Activated gamma-delta T cell treated with Interleukin-2 at 50 U/mL for 16 hours (primary cell): ENCODE measurements at places on chromosomes 16 and 17.

DNA sequence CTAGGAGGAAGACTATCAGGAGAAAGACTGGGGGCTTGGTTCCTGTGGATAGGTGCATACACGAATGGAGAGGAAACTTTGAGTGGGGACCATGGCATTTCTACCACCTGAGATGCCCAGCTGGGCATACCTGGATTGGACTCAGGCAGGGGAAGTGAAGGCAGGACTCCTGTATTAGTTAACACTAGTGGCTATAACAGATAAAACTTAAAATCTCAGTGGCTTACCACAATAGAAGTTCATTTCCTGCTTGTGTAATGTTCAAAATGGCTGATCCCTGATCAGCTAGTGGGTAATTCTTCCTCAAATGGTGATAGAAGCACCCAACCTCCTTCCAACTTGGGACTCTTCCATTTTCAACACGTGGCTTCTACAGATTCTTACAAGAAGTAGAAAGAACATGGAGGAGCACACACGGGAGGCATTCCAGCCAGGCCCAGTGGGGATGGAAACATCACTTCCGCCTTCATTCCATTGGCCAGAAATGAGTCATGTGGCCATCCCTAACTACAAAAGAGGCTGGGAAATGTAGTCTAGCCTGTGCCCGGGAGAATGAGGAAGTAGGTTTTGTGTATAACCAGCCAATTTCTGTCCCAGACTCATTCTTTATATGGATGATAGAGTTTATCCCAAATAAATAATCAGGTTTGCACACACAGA is 112.1 kb downstream of the UTP18 start:
- no peak for DNase-seq

GRCh38 chr17:38545531-38546225 is 60.1 kb downstream of the SRCIN1 start:
- no peak for DNase-seq

- no peak for DNase-seq
Observed at GRCh38 chr17:18076936-18077335, 10.8 kb upstream of the DRG2 start.

GRCh38 chr17:55576237-55576995 is 65.2 kb upstream of the SMIM36 start:
- DNase-seq = no peak

GRCh38 chr17:63847525-63848249 is 5.2 kb upstream of the SMARCD2 start:
- DNase-seq = no peak

DNA sequence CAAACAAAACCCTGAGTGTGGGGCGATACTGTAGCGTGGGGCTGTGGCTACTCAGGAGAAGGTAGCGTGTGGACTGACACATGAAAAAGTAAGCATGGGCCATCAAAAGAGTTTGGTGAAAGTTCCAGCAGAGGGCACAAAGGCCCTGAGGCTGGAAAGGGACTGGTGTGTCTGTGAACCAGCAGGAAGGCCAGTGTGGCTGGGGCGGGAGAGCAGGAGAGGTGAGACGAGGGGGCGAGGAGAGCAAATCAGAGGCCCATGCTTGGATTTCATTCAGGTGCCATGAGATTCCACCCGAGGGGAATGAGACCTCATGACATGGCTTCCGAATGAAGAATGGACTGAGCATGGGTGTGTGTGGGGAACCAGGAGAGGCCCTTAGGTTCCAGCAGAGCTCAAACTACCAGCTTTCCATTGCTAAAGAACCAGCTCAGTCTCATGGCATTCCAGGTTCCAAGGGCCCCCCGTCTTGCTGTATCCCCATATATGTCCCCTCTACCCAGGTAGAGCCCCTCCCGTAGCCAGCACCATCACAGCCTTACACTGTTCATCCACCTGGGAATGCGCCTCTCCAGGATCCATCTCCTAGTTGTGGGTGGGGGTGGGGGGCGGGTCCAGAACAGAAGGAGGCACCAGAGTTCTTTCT is 31.1 kb downstream of the TRPV2 start:
- DNase-seq = no peak

DNA sequence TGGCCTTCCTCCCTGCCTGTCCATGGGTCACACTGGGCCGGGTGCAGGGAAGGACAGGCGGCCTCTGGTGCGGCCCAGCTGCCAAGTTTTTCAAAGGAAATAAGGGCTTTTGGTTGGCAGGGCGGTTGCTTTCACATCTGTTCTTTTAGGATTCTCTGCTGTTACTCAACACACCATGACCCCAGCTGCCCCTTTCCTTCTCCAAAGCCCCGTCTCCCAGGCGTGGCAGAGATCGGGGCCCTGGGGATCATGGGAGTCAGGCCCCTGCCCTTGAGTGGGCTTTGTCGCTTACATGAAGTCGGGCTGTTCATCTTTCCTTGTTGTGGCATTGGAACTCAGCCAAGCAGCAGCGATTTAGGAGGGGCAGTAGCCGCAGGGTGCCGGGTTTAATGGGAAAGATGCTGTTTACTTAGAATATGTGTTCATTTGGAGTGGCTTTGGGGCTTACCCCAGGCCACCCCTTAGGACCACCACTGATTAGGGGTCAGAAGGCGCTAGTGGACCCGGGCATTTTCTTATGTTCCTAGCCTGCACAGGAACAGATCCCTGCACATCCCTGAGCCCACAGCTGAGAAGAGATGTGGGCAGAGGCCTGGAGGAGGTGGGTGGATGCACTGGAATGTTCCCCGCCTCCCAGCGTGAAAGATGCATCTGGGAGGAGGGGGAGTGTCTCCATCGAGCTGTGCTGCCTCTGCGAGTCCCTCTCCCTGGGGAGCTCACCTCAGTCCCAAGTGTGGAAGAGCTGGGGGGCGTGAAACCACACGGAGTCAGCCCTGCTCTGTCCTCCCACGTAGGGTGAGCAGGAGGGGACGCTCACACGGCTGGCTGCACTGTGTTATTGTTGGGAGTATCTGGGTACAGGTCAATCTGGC is 6.8 kb upstream of the ADCY7 start:
- no peak for DNase-seq

- no peak for DNase-seq
Observed at GRCh38 chr16:17126156-17126555, 344.6 kb downstream of the XYLT1 start.

DNA sequence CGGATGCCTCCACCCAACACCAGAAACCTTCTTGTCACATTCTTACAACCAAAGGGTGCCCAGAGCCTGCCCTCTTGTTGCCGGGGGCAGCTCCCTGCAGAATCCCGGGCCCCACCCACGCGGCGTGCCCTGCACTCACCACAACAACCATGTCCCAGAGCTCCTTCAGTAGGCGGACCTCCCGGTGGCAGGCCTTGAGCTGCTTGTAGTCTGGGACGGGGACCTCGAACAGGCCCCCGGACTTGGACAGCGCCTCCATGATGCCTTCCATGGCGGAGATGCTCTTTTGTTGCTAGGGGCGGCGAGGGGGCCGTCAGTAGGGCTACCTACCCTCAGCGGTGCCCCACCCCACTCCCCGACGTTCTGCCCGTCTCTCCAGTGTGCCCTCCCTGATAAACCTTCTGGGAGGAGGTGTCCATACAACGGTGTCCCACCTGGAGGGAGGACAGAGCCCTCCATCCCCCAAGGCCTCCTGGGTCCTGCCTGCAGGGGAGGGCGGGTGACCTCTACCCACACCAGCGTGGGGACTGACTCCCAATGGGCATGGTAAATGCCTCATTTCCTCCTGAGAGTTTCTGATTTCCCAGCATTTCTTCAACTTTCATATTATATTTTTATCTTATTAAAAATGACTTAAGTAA is 52.2 kb downstream of the DNAH17 start:
- no peak for DNase-seq

DNA sequence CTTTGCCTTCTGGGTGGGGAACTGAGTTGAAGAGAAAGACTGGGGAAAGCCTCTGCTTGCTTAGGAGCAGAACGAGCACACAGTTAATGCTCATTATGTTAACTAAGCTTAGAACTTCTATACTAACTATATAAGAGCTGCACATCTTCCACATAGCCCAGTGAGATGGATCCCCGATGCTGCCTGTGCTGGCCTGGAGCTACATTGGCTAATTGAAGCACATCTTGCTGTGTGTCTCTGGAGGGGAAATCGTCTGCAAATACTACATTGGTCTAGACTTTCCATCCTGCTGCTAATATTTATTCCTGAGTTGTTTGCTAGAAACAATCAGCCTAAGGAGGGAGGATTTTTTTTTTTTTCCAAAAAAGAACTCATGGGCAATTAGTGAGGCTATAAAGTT is 406.3 kb downstream of the HAPSTR1 start:
- DNase-seq = no peak

- DNase-seq = peak; percentile 77
Observed at GRCh38 chr17:74981979-74982662, 5.3 kb upstream of the CDR2L start.

DNA sequence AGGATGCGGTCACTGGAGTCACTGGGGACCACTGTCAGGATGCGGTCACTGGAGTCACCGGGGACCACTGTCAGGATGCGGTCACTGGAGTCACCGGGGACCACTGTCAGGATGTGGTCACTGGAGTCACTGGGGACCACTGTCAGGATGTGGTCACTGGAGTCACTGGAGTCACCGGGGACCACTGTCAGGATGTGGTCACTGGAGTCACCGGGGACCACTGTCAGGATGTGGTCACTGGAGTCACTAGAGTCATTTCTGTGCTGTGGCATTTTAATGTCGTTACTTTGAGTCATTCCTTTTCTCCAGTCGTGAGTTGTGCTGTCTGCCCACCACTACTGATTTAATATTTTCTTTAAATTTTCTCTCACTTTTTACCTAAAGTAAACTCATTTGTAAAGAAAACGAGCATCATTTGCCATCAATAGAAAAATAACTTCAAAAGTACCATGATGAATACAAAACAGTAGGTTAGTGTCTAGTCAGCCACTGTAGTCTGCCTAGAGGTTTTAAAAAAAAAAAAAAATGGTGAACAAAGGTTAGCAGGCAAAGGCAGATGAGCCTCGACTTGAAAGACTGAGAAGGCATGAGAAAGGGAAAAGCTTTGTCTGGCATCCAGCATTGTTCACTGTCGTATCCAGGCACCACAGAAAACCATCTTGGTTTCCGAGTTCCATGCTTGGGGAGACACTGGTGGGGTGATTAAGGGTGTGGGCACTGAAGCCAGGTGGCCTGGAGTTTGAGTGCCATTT is 346.6 kb downstream of the SNX29 start:
- peak; percentile 20 for DNase-seq

DNA sequence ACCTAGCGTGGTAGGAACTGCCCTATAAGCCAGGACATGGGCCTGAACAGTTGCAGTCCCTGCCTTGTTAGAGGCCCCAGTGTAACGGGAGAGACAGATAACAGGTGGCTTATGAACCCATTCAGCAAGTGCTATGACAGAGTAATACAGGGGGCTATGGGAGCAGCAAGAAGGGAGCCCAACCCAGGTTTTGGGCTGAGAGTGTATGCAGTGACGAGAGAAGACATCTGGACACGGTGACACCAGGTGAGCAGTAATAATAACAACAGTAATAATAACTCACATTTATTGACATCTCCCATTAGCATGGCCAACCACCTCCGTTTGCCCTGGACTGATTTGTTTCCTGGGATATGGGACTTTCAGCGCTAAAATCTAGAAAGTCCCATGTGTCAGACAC is 100.8 kb downstream of the IRX5 start:
- DNase-seq = no peak

- DNase-seq = no peak
Observed at GRCh38 chr16:69119536-69119935, 12.9 kb downstream of the CHTF8 start.

DNA sequence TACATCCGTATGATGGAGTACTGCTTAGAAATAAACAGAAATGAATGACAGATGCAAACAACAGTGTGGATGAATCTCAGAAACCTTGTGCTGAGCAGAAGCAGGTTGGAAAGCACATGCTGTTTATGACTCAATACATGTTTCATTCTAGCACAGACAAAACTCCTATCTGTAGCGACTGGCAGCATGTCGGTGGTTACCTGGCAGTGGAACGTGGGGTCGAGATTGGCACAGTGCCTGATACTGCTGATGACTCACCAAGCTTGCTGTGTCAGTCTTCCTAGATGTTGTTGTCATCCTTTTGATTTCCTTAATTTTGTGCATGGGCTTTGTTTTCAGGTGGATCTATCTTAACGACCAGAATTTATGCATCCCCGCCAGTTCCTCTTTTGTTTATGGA is 62.1 kb downstream of the GAN start:
- DNase-seq = no peak

GRCh38 chr16:81642943-81643342 is 136.1 kb upstream of the PLCG2 start:
- DNase-seq = no peak

DNA sequence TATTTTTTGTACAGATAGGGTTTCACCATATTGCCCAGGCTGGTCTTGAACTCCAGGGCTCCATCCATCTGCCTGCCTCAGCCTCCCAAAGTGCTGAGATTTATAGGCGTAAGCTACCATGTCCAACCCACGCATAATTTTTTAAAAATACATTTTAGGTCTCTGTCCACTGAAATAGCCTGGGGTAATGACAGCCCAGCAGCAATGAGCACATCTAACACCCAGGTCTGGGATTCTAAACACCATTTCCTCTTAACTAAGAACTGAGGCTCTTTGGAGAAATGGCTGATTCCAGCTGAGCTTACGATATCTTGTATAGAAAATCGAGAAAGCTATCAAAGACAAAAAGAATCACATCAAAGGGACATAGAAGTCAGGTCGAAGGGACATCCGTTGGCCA is 245.3 kb downstream of the PARN start:
- no peak for DNase-seq

GRCh38 chr16:3249451-3249850 is 7.0 kb downstream of the MEFV start:
- no peak for DNase-seq

DNA sequence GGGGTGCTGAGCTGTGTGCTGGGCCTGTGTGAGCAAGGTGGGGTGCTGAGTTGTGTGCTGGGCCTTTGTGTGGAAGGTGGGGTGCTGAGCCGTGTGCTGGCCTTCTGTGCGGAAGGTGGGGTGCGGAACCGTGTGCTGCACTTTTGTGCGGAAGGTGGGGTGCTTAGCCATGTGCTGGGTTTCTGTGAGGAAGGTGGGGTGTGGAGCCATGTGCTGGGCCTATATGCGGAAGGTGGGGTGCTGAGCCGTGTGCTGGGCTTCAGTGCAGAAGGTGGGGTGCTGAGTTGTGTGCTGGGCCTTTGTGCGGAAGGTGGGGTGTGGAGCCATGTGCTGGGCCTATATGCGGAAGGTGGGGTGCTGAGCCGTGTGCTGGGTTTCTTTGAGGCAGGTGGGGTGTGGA is 555.4 kb upstream of the EEF2KMT start:
- no peak for DNase-seq

DNA sequence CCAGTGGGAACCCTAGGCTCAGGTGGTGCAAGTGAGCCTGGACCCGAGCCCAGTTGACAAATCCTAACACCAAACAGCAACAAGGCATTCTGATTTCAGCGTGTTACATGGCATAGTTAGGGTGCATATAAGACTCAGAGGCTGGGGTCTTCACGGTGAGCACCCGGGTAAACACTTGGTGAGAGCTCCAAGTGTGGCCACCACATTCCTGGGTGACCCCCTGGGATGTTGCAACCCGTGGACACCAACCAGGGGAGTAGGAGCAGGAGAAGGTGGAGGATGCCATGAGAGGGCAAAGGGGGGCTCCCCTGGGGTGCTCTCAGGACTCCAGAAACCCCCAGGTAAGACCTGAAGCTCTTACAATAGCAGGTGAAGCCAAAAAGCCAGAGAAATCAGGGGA is 69.9 kb upstream of the CDH5 start:
- no peak for DNase-seq
